ENCODE measurements at places on chromosomes 4 and X.

DNA sequence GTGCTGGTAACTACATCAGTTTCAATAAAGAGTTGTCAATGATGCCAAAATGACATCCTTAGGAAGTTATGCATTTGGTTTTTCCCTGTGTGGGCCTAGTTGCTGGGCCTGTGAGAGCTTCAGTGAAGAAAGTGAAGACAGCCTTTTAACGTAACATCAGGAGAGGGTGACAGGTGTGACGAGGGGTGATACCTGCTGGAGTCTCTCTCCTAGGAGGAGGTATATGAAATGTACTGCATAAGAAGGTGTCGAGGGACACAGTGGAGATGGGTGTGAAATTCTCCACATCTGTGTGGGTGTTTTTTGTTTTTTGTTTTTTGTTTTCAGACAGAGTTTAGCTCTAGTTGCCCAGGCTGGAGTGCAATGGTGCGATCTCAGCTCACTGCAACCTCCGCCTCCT, 49.2 kb downstream of the EVC start:
- DNase-seq: no peak

GRCh38 chr4:181662383-181662782, 580.8 kb upstream of the TENM3 start:
- DNase-seq: no peak

DNA sequence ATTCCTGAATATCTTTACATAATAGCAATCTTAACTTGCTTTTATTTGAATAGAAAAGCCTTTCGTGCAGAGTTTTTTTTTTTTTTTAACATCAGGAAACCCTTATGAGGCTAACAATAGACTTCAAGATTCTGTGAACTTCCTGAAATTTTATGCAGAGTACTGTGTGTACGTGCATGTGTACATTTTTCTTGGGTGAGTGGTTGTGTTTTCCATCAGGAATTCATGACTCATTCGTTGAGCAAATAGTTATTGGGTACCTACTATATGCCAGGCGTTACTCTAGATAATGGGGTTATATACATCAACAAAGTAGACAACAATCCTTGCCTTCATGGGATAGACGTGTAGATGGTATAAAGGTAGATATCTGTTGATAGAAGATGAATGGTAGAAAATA, 59.1 kb downstream of the MRPL1 start:
- DNase-seq: no peak

DNA sequence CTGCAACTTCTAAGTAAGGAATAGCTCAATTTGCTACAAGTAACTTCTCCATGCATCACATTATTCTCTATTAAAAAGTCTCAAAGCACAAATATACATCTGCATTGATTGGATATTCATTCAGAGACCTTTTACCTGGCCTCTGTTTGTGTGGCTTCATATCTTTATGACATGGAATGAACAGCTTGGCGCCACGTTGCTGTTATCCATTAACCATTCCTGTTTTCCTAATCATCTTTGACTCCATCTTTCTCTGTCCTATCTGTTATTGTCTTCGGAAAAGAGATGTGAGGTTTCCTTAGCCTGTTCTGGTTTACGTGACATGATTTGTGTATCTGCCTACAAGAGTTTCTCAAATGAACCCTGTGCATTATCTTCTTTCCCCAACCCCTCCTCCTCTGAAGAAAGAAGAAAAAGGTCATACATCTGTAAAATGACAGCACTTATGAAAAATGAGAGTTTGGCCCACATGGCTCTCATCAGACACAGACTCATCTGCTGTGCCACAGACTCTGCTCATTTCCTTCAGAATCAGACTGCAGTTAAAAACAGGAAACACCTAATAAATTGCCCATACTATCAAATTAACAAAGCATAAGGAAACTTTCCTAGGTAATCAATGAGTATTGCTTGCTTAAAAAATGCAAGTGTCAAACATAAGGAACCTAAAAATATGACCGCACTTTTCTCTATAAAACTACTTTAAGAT, 347.6 kb upstream of the FAM241A start:
- DNase-seq: no peak

DNA sequence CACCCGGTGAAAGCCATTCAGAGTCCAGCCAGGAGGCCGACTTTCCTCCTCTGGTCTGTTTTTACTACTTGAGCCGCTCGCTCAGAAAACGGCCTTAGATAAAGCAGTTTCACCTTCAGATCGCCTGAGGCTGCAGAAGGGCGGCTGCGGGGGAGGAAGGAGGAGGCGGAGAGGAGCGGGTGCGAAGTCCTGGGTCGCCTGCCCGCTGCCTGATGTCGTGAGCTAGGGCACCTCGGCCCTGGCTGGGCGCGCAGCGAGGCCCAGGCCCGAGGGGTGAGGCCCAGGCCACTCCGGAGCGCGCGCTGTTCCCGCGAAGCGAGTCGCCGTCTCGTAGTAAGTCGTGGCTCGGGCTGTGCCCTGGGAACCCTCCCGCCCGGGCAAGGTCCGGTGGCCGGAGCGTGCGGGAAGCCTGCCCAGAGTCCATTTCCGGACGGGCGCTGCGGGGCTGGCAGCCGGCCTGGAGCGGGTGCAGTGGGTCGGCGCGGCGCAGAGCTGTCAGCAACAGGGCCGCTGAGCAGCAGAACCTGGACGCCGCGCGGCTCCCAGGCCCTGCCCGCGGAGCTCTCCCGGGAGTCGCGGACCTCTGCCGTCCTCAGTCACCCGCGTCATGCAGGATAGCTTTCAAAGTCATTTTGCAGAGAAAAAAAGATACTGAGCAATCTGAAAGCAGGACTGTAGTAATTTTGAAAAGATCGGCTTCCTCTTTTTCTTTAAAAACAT, 18.6 kb downstream of the TRIM2 start:
- DNase-seq: no peak

- DNase-seq: no peak
Measured at GRCh38 chr4:147015491-147015890, 69.8 kb upstream of the TTC29 start.

- no peak for DNase-seq
Measured at GRCh38 chrX:123424546-123424945, 240.5 kb downstream of the GRIA3 start.

- no peak for DNase-seq
Measured at GRCh38 chr4:140893939-140894338, 137.8 kb upstream of the TBC1D9 start.

DNA sequence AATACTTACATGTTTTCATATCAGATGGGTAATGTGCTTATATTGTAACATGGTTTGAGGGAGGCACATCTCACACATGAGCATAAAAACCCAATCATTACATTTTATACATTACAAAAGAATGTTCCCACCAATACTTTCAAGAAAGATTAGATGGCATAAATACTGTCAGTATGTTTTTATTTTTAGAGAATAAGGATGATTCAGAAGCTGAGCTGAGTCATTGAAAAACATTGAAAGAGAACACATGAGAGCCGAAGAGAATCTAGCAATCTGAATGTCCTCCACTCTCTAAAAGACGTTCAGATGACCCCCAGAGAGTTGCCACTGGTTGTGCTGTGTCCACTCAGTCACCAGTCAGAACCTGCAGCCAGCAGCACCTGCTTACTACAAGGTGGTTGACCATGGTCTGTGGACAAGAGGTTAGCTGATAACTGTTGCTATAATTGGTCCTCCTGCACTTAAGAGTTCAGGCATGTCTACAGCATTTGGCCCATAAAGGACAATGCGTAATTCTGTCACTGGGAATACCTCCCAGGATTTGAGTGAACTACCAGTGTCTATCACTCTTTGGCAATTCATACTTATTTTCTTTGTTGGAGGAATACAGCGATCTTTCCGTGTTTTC, 382.2 kb upstream of the IGFBP7 start:
- no peak for DNase-seq

- no peak for DNase-seq
Measured at GRCh38 chrX:118595501-118596042, 100.0 kb downstream of the DOCK11 start.

DNA sequence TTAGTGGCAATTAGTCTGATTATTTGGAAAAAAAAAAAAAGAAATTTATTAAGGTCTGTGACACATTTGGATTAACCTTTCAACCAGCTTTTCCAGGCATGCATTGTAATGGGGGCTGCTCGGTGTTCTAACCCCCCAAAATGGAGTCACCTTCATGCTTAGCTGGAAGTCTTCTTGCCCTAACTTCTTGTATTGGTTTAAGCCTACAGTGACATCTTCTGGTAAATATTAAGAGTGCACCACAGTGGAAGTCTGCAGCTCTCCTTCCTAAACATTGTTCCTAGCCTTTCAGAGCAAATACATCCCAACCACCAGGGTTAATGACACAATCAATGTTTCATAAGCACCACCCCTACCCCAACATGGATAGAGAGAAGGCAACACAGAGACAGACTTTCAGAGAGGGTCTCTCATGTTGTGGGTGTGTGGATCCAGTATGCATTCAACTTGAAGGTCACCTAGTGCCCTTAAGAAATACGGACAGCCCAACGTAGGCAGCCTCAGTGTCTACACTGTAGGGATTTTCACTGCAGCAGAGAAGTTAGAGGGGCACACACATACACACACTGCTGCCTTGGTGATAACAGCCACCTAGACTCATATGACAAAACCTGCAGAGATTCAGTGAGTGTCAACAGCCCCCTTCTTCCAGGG, 142.9 kb upstream of the MBNL3 start:
- no peak for DNase-seq

GRCh38 chr4:114087596-114088230, 108.3 kb upstream of the ARSJ start:
- no peak for DNase-seq

DNA sequence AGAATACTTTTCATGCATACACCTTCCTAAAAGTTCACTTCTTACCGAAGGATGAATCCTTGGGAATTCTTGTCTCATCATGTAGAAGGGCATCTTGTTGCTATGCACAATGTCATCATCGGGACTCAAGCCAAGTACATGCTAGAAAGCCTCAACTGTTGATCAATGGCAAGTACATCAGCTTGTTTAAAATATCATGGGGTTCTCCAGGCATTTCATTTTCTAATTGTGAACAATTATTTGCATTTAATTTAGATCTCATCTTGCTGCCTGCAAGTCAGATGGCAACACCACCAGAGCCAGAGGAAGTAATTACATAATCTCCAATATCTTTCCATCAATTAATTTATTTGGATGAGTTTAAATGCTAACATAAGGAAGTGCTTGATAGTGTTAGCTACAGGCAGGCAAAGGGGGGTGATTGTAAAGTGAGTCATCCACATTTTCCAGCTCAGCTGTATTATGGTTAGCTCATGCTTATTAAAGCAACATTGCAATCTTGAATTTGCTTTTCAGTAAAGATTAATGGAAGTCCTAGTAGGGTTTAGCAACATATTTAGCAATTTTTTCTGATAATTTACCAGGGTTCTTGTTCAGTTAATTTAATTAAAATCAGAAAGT, 356.5 kb downstream of the CBLL2 start:
- no peak for DNase-seq
